ENCODE measurements at places on chromosomes 4 and X. TPM values are rescaled to one million over a fixed set of nuclear protein-coding genes. Genes with fewer than 3 reads are reported as not detected.
A peak's percentile ranks its signal among the peaks of the same experiment; 100 is the strongest.

DNA sequence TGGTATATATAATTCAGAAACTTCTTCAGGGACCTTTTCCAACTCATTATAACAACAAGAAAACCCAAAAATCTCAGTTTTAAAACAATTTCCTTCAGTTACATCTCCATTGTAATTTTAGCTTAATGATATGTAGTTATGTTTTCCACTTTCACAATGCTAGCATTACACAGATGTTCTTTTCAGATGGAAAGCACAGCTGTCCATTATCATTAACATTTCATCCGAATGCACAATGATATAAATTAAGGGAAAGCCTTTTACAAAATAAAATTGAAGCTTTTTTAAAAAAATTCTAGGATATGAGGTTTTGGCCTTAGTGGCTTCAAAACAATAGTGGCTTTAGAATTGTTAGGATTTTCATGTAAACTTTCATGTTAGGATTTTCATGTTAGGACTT is 389.2 kb downstream of the ADAM29 start:
- no peak for DNase-seq

The AMBN gene
- 7.9 TPM for total RNA-seq

The EXOC1L gene
- not detected for total RNA-seq

GRCh38 chr4:2787230-2788100 is 5.4 kb upstream of the SH3BP2 start:
- DNase-seq = no peak

DNA sequence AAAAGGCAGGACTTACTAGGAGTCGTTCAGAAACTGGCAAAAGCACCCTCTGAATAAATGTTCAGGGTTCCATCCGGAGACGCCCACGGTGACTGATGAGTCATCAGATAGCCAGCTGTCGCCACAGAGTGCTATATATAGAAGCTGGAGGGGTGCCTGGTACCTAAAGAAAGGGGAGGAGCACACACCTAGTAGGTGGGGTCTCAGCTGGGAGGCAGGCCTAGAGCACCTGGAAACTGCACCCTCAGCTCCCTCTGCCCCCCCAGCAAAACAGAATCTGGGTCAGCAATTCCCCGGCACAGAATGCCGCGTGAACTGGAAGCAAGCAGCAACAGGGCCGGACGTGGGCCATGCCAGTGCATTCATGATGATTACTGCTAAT is 242.0 kb downstream of the BCOR start:
- no peak for DNase-seq

GRCh38 chr4:180581061-180581460 is 1662.1 kb upstream of the TENM3 start:
- DNase-seq = no peak

- DNase-seq = peak; percentile 29
Observed at GRCh38 chr4:103046416-103047290, 27.1 kb upstream of the SLC9B1 start.

GRCh38 chr4:90950385-90950841 is 823.2 kb downstream of the CCSER1 start:
- DNase-seq = peak; percentile 22

GRCh38 chr4:89438102-89438831 is 130.7 kb upstream of the GPRIN3 start:
- DNase-seq = peak; percentile 6

- no peak for DNase-seq
Observed at GRCh38 chrX:45840411-45840950, 639.8 kb upstream of the DIPK2B start.

DNA sequence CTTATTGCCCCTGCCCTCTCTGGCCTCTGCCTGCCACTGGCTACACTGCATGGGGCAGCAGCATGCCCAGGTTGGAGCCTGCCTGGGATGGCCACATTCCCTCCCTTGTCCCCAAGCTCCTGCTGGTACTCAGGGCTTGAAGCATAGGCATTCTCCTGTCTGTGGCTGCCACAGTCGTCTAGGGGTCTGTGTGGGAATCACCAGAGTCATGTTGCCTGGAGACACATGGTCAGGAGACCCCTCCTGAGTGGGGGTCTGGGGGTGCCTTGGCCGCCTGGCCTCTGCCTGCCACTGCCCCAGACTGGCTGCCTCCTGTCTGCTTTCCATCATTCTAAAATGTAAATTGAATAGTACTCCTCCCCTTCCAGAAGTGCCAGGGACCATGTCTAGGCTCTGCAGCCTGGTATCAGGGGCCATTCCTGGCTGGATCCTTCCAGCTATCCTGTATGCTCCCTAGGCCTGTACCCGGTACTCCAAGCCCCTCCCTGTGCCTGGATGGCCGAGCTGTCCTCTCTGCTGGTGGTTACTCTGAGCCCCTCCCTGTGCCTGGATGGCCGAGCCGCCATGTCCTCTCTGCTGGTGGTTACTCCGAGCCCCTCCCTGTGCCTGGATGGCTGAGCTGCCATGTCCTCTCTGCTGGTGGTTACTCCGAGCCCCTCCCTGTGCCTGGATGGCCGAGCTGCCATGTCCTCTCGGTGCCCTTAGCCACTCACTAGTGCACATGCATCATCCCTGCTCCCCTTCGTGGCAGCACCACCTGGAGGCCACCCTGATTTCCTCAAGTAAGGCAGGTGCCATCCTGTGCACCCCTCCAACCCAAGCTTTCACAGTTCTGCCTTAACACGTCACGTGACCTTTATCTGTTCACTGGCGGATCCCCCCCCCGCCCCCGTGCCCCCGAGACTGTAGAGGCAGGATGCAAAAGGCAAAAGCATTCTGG is 5.5 kb upstream of the NKX1-1 start:
- DNase-seq = no peak

DNA sequence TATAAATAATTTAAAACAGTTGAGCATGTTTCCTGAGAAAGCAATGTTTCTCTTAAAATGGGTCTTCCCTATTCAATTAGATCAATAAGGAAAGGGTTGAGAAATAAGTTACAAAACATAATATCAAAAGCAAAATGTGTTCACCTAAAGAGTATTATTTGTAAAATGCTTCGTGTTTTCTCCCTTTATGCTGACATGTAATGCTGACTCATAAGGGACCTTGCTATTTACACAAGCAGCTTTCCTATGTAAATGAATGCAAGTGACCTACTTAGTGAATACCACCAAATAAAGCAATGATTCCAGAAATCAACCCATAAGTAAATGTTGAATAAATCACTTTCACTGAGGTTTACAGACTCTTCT is 91.5 kb downstream of the ELOVL6 start:
- DNase-seq = peak; percentile 22

DNA sequence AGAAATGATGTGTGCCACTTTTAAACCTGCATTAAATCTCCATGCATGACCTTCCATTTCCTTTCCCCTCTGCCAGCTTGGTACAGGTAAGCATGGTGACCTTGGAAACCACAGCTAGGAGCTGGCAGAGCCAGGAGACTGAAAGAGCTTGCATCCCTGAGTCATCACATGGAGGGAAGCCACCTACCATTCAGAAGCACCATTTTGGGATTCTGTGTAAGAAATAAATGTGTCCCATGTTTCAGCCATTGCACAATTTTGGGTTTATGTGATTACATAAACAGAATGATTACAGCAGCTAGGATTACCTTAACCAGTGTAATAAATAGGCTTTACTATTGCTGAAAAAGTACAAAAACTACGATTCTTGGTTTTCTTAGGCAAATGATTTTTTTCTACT is 17.3 kb upstream of the CCDC149 start:
- no peak for DNase-seq
